Activated CD4-positive, alpha-beta memory T cell treated with anti-CD3 and anti-CD28 coated beads for 36 hours (primary cell): ENCODE measurements at places on chromosomes 12 and 14.

DNA sequence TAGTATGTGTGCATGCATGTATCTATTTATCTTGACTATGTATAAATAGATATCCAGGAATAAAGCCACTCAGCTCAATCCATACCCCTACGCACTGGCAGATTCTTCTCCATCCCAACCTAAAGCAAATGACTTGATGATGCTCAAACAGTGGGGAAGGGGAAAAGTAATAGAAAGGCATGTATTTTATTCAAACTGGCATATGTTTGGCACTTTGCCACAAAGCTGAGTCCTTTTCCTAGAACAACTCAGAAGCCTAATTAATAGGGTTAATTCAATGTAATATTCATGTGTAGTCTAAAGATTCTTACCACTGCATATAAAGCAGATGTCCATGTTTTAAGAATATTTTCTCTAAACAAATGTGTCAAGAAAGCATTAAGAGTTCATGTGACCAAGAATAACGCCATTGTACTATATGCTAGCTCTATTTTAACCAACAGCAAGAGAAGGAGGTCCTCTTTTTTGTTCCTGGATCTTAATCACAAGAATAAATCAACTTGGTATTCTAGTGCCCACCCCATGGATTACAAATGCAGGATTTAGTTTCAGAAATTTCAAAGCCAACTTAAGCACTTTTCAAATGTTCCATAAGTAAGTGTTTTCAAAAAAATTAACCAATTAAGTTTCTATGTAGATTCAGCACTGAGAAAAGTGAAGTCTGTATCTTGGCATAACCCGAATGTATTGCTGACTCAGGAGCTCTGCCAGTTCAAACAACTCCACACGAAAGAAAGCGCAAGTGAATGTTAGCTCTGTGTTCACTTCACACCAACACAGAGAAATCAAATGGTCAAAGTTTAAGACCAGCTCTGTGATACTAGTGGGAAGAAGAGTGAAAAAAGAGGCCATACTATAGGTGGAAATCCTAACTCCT, 233.6 kb downstream of the MED13L start:
- no peak for DNase-seq

GRCh38 chr12:62632411-62632918, 165.8 kb downstream of the MON2 start:
- peak; percentile 12 for DNase-seq

GRCh38 chr12:112032292-112032691, 19.1 kb downstream of the ERP29 start:
- no peak for DNase-seq

GRCh38 chr12:109641422-109641821, 67.8 kb downstream of the MVK start:
- no peak for DNase-seq

GRCh38 chr12:24659016-24659415, 289.9 kb downstream of the BCAT1 start:
- no peak for DNase-seq

GRCh38 chr12:112933129-112933505, 5.2 kb upstream of the OAS3 start:
- DNase-seq: no peak

- no peak for DNase-seq
Observed at GRCh38 chr14:76086636-76087035, 65.1 kb upstream of the GPATCH2L start.

DNA sequence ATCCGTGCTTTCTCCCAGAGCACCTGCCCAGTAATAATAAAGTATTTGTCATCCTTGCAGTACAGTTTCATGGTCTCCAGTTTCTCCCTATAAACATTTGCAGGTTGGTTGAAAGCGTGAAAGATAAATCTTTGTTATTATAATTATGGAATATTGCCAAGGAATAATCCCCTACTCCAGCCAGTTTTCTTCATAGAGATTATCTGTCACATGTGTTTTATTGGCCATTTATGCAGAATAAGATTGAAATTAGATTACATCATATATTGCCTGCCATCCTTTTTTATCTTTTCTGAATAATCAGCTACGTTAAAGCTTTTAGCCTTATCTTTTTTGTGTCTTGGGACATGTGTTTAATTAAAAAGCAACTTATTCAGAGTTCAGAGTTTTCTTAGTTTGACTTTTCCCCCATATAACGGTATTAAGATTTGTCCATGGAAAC, 168.0 kb downstream of the KICS2 start:
- no peak for DNase-seq

GRCh38 chr14:90569606-90570387, 173.0 kb downstream of the CALM1 start:
- DNase-seq: no peak

GRCh38 chr12:80681786-80682185, 25.6 kb upstream of the MYF6 start:
- DNase-seq: no peak

DNA sequence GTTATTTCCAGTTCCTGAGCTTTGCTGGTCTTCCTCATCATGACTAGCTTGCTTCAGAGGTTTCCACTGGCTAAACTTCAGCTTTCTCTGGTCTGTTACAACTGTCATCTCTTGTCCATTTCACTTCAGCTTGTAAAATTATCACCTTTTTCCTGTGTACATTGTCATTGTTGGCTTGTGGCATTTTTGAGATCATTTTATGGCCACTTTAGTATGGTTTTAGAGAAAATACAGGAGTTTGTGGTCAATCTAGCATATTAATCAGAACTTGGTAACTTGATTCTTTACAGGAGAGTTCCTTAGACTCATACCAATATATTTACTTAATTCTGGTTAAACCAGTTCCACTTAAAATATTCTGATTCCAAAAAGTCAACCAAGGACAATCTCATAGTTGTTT, 235.9 kb upstream of the KITLG start:
- no peak for DNase-seq

- no peak for DNase-seq
Observed at GRCh38 chr12:105218434-105218833, 17.5 kb downstream of the APPL2 start.

GRCh38 chr12:15534322-15534721, 212.0 kb downstream of the PTPRO start:
- peak; percentile 20 for DNase-seq

DNA sequence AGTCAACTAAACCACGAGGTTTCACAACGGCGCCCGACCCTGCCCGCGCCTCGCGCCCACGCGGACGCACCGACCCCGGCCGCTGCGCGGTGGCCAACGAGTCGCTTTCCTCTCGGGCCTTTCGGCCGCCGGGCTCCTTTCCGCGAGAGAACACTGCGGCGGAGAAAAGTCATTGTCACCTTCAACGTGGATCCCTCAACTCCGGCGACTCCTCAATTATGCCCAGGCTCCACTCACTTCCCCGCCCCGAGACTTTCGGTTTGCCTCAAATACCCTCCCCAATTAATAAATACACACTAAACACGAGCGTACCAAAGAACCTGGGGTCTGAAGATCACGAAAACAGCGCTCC, 450 bp downstream of the SINHCAF start:
- DNase-seq: peak; percentile 48

GRCh38 chr12:43812926-43813325, 6.8 kb upstream of the TWF1 start:
- DNase-seq: no peak

DNA sequence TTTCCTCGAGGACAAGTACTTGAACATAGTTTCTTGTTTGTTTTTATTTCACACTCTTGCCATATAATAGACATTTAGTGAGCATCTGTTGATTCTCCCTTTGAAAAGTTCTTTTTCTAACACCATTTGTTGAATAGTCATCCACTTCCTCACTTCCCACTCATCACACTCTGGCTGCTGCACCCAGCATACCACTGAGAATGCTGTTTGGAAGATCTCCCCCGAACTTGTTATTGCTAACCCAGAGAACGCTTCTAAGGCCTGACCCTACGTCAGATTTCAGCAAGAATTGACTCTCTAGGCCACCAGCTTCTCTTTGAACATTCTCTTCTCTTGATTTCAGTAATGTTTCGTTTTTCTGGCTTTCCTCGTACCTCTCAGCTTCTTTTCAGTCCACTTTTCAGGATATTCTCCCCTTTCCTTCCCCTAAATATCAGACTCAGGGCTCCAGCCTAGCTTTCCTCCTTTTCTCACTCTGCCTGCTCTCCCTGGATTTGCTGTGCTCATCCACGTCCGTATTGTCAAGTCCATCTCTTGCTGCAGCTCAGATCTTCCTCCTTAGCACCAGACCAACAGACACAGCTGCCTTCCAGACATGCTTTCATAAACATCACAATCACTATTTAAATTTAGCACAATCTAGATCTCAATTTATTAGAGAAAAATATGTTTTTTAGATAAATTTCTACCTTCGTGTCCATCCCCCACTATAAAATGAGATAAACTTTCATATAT, 94.0 kb upstream of the SLC38A4 start:
- DNase-seq: no peak

DNA sequence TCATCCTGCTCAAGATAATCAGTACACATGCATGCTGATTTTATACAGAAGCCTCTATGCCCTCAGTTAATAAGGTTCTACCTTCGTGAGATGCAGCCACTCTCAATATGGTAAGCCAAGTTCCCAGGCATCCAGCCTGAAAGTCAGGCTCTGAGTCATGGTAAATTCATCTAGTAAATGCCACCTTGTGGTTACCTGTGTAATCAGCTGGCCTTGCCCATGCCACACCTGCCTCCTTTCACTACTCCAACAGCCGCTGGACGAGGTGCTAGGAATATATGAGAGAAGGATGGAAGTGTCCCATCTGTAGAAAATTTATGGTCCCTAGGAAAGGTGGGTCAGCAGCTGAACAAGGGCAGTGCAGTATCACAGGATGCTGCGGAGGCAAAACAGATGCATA, 207.3 kb downstream of the SSPN start:
- DNase-seq: no peak

DNA sequence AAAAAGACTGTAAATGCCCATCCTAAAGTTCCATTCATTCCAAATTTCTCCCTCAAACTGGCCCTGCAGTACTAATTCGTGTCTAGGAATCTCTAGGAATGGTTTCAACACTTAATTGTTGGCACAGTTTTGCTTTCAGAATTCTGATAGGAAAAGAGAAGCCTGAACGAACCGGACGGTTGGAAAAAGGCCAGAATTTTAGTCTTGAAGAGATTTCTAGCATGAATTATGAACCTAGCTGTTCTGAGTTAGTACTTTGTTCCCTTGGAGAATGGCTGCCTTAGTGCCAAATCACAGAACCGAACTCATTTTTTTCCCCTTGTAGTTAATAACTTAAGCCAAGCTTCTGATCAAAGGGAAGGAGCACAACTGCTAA, 262.6 kb downstream of the ADAMTS20 start:
- no peak for DNase-seq

- no peak for DNase-seq
Observed at GRCh38 chr12:90808568-90808967, 146.4 kb downstream of the CCER1 start.
